ENCODE measurements at places on chromosomes 5 and 9.
A peak's percentile ranks its signal among the peaks of the same experiment; 100 is the strongest.

DNA sequence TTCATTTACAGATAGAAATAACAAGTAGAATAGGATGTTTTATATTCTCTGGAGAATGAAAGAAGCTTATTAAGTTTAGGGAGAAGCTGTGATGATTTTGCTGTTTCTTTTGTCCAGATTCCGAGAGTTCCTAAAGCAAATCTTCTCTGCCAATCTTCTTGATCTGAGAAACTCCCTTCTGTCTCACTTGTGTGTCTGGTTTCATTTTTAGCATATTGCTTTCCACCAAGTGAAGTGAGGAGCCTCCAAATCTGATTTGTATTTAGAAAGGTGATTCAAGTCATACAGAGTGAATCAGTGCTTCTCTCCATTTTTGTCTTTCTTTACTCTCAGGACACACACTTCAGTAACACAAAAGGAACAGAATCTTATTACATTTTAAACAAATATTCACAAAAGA, 48.4 kb downstream of the STX17 start:
- DNase-seq = no peak

DNA sequence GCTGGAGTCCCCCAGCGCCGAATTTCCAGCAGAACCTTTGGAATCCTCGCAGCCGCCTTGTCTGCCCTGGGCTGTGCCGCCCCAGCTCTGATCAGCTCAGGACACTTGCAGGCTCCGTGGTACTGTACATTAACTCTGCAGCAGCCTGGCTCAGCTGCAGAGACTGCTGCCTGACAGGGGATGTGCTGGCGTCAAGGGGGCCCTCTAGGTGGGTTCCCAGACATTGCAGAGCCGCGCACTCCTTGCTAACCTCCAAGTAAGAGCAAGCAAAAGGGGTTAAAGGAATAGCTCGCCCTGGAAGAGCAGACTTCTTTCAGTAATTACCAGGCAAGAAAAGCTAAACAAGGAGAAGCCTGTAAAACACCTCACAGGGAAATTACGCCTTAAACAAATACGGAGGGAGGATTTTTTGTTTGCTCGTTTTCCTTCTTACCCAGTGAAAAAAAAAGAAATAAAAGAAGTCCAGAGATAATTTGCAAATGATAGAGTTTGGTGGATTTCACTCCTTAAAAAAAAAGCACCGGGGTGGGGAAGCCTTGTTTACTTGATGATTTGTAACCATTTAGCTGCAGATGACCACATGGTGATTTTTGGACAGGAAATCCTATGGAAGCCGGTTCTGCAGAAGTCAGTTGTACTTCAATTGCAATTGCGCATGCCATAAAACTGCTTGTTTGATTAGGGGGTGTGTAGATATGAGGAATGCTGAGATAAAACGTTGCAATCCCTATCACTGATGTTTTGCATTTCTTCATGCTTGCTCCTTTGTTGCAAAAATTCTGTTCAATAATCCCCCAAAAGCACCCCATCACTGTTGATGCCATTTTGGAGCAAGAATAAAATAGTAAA, 305.8 kb downstream of the PDE4D start:
- DNase-seq = peak; percentile 64

DNA sequence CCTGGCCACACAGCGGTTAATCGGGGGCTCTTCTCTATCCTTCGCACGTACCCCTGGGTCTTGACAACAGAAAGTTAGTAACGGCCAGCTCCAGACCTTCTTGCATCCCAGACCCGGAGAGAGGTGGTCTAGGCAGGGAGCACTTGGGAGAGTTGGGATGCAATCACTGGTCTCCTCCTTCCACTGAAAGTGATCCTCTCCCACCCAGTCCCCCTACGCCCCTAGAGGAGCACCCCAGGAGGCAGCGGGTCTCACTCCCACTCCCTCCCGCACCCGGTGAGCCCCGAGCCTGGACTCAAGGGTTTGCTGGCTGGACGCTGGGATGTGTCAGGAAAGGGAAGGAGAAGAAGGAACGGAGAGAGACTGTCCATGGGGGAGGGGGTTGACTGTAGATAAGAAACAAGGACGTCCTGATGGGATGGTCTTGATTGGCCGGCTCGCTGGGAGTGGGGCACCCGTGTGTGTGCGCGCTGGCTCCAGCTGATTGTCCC, 2.0 kb downstream of the RORB start:
- DNase-seq = no peak

- no peak for DNase-seq
These were observed 61.0 kb upstream of the PRDM9 start for GRCh38 chr5:23446424-23446823.

- no peak for DNase-seq
These were observed 148.5 kb upstream of the RPS23 start for GRCh38 chr5:82426464-82427154.

DNA sequence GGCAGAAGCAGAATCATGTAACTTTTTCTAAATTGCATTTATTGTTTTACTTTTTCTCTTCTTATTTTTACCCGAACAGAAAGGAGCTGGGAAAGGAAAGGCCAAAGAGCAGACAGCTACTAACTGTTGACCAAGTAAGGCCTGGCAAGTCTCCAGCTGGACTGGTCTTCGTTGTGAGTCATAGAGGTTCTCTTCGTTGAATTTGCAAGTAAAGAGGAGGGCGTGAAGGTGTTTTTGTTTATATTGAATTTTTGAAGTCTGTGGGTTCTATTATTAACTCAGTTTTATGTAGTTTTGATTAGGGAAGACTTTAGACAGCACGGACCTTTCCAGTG, 416.5 kb upstream of the CCNH start:
- DNase-seq = no peak

GRCh38 chr9:123629531-123629930, 273.5 kb downstream of the CRB2 start:
- DNase-seq = no peak

- DNase-seq = no peak
These were observed 2.0 kb downstream of the CTNND2 start for GRCh38 chr5:11902201-11902619.

DNA sequence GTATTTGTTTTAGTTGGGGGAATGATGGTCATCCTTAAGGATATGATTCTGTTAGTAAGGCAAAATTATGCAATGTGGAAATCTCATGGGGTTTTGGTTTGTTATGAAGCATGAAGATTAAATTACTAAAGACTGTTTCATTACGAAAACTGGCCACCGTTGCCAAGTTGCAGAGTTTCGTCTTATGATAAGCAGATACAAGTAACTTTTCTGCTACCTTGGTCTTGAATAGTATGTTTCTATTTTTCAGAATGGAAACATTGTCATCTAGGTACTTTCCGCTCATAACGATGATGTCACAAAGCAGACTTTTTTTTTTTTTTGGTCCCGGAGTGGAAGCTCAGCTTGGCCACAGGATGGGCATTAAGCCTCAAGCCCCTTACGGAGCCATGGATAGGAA, 4.2 kb downstream of the CCNI2 start:
- DNase-seq = peak; percentile 77

DNA sequence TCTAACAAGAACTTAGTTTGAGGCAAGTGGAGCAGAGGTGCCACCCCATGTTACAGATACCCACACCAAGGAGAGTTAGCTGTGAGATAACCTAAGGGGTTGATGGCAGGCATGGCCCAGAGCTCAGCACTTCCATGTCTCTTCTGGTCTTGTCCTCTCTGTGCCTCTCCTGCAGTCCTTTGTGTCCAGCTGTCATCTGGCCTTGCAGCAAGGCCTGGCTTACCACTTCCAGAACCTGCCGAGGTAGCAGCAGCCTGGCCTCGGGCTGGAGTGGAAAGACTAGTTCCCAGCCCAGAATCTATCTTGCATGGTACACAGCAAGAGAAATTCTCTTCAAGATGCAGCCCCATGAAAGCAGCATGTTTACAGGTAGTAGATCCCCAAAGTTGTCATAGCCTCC, 41.5 kb downstream of the PIP5K1B start:
- no peak for DNase-seq

GRCh38 chr9:29160763-29161353, 1587.6 kb upstream of the C9orf72 start:
- no peak for DNase-seq

DNA sequence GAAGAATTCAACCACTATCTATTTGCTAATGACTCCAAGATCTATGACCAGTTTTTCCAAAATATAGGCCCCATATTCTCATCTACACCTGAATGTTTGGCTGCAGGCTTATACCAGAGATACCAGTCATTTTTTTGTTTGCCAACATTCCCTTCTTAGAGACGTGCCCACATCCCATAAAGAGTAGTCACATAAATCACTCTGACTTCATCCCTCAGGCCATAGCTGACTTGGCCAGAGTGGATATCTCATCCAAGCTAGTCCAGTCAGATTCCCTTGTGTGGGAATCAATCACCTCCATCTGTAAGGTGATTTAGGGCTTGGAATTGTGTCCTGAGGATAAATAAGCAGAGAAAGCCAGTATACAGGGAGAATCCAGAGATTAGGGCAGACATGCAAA, 124.3 kb upstream of the SLC24A2 start:
- DNase-seq = no peak

DNA sequence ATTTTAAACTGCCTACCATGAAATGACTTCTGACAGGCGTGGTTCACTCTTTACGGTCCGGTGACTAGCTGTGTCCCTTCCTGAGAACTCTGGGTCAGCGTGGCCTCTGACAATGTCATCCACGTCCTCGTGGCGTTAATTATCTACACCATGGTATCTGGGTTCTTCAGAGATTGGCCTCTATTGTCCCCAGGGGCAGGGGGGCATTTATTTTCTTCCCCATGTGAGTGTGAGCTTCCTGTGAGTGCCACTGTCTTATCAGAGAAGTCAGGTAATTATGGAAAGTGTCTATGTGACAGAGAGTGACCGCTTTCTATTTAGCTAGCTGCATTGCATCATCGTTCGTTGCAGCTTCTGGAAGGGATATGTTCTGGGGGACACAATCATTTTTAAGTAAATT, 77.2 kb downstream of the FBXL7 start:
- no peak for DNase-seq

- DNase-seq = peak; percentile 65
These were observed 157.5 kb downstream of the DMRT2 start for GRCh38 chr9:1207686-1208085.

GRCh38 chr5:120014535-120014934, 385.2 kb downstream of the FAM170A start:
- no peak for DNase-seq

Data from GM03348 (cell line).